ENCODE measurements at places on chromosomes 5 and 9.

DNA sequence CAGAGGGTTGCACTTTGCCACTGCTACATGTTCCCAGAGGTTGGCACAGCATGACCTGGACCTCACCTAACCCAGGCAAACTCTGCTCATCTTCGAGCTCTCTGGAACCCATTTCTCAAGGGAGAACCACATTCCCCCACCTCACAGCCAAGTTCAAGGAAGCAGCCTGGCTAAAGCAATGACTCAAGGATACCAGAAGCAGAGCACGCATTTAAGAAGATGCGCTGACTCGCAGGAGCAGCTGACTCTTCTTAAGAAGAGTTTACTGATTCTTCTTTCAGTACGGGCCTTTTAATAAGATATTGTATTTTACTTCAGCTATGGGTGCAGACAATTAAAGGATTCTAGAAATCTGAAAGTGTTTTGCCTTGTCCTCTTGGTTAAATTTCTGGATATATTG is 4.1 kb upstream of the SEMA5A start:
- no peak for DNase-seq

DNA sequence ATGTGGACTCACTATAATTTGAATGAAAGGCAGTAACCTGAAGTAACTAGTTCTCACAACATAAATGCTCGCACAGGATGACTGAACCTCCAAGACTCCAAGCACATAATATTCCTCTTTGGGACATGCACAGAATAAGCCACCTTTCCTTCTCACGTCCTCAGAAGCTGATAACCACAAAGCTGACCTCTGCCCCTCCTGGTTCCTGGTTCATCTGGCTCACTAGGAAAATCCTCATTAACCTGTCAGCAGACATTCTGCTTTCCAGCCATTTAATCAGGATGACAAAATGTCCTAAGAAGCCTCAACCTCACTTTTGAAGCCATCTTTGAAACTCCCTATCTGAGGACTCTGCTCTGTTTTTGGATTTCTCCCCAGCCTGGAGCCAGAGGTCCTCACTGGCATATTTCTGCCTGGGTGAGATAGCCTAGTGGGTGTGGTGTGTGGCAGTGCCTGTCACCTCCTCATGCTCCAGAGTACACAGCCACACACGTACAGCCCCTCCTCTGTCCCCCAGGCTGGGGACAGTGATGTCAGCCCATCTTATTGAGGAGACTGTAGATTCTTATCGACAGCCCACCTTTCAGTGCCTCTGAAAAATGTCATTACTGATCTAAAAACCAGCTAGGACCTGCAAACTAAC is 10.3 kb downstream of the ANKH start:
- no peak for DNase-seq

DNA sequence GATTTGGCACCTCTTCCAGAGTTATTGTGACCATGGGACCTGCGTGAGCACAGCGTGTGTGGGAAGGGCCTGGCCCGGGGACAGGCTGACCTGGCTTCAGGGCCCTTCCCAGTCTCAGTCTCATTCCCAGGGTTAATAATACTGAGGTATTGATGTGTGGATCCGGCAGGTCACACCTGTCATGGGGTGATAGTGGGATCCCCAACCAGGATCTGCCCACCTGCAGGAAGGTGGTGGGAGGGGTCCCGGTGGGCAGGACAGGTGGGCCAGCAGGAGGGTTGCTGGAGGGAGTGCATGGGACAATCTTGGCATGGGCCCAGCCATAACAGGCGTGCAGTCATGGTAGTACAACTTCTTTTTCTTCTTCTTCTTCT is 55.4 kb downstream of the COL15A1 start:
- no peak for DNase-seq

GRCh38 chr5:132498152-132498551 is 7.6 kb upstream of the IRF1 start:
- peak; percentile 42 for DNase-seq

- no peak for DNase-seq
Measured at GRCh38 chr5:2149195-2149539, 266.4 kb upstream of the IRX4 start.

- no peak for DNase-seq
Measured at GRCh38 chr5:133782736-133783135, 170.4 kb upstream of the FSTL4 start.

GRCh38 chr5:90020575-90021538 is 388.7 kb downstream of the CETN3 start:
- no peak for DNase-seq

GRCh38 chr5:171484460-171484899 is 65.0 kb downstream of the FGF18 start:
- DNase-seq: no peak

DNA sequence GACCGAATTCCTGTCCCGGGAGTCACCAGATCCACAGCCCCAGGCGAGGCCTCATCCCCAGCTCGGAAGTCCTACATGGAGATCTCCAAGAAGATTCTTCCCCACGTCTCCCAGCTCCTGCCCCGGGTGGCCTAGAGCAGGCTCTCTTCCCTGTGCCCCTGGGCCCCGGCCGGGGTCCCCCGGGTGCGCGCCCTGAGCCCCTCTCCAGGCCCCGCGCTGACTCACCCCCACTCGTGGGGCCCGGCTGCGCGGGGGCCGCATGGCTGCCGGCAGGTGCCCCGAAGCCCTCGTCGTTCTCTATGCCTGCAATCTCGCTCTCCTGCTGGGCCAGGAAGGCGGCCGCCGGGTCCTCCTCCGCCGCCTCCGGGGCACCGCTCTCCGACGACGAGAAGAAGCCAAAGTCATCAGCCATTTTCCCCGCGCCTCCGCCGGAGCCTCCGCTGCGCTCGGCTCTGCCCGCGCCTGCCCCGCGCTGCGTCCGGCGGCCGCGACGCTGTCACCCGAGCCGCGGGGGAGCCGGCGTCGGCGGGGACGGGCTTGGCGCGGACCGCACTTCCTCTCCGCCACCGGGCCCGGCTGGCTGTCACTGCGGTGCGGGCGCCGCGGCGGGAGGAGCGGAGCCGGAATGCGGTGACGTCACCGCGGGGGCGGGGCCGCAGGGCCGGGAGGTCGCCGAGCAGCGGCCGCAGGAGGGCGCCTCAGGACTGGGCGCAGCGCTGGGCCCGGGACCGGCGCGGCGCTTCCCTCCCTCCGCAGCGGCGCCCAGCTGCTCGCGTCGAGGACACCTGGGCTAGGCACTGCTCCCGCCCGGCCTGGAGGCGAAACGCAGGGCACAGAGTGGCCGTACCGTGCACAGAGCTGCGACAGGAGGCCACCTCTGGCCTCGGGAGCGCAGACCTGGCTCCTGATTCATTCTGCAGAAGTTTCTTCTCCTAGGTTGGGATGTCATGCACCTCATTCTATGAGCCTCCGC is at the start of gene CLTB:
TSS of gene CLTB (minus strand) at position 588 of the 973 bp plus-strand sequence. CDS start at position 412, 176 bp downstream.
- peak; percentile 95 for DNase-seq

GRCh38 chr5:84181093-84181492 is 203.6 kb downstream of the EDIL3 start:
- DNase-seq: no peak

- DNase-seq: no peak
Measured at GRCh38 chr5:17333755-17334154, 116.3 kb downstream of the BASP1 start.

GRCh38 chr5:73031839-73032238 is 76.0 kb downstream of the FCHO2 start:
- DNase-seq: peak; percentile 8

- DNase-seq: no peak
Measured at GRCh38 chr9:38713426-38713825, 6.5 kb downstream of the FAM240B start.

GRCh38 chr9:112020680-112021596 is 124.3 kb downstream of the UGCG start:
- DNase-seq: no peak

GRCh38 chr5:76672242-76672641 is 43.7 kb upstream of the F2R start:
- DNase-seq: no peak

GRCh38 chr9:135988493-135988892 is 27.3 kb upstream of the UBAC1 start:
- DNase-seq: no peak

- DNase-seq: no peak
Measured at GRCh38 chr9:108663422-108663821, 192.4 kb downstream of the ACTL7B start.

- no peak for DNase-seq
Measured at GRCh38 chr9:97387504-97387886, 24.4 kb upstream of the TDRD7 start.

- DNase-seq: no peak
Measured at GRCh38 chr5:135438636-135439221, 8.4 kb downstream of the DCANP1 start.

GRCh38 chr5:132760601-132761317 is 13.5 kb downstream of the CCNI2 start:
- DNase-seq: no peak

GRCh38 chr9:34437006-34437925 is 21.1 kb downstream of the FAM219A start:
- DNase-seq: peak; percentile 57

GRCh38 chr9:134192311-134192950 is 28.1 kb upstream of the RNU6ATAC start:
- no peak for DNase-seq

- DNase-seq: no peak
Measured at GRCh38 chr5:80187421-80188090, 68.3 kb downstream of the SERINC5 start.

- DNase-seq: no peak
Measured at GRCh38 chr5:174877987-174878386, 153.6 kb downstream of the MSX2 start.

Measured in heart right ventricle (tissue), 16 donors.